ENCODE measurements at places on chromosomes 3 and 15. TPM values are rescaled to one million over a fixed set of nuclear protein-coding genes. Genes with fewer than 3 reads are reported as not detected.
A peak's percentile ranks its signal among the peaks of the same experiment; 100 is the strongest.

GRCh38 chr15:65551183-65551582 is 20.9 kb downstream of the HACD3 start:
- no peak for DNase-seq

GRCh38 chr15:80003934-80004472 is 33.0 kb upstream of the BCL2A1 start:
- DNase-seq = no peak

- DNase-seq = no peak
Observed at GRCh38 chr3:8482960-8483665, 18.5 kb upstream of the LMCD1 start.

DNA sequence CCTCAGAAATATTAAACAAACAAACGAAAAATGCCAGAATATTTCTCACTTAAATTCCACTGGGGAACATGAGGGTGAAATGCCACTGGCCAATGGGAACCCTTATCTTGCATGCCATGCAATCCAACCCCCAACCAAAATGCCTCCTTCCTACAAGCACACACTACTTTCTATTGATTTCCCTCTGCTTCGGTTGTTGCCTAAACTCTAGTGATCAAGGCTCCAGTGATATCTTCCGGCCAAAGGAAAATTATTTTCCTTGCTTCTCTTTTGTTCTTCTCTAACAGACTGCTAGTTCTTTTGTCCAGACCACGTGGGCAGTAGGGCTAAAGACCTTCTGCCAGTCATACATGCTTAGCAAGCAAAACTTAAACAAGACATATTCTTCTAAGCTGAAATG is 115.7 kb downstream of the TMCC1 start:
- DNase-seq = no peak

DNA sequence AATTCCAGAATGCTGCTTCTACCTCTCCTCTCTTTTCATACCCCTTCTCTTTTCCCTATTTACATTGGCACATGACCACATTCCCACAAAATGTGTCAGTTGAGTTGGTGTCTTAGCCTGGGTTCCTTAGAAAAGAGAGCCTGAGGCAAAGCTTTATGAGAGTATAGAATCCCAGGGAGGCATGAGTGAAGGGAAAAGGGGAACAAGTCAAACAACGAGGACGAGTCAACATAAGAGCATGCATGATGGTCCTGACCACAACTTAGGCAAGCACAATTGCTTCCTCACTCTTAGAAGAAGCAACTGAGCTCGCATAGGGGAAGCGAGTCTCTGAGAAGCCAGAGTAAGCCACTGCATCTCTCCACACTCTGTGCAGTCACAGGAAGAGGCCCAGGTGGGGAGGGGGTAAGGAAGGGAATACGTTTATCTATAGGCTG is 15.4 kb upstream of the ZNF774 start:
- peak; percentile 16 for DNase-seq

EOGT gene
- total RNA-seq = 4.3 TPM

ACTRT3 gene
- total RNA-seq = 0.14 TPM

SLC35G2 gene
- 3.0 TPM for total RNA-seq
